Fibroblast of skin of scalp (primary cell): ENCODE measurements at places on chromosomes 5 and 9.

GRCh38 chr5:123868267-123868666, 356.3 kb downstream of the CSNK1G3 start:
- DNase-seq = no peak

DNA sequence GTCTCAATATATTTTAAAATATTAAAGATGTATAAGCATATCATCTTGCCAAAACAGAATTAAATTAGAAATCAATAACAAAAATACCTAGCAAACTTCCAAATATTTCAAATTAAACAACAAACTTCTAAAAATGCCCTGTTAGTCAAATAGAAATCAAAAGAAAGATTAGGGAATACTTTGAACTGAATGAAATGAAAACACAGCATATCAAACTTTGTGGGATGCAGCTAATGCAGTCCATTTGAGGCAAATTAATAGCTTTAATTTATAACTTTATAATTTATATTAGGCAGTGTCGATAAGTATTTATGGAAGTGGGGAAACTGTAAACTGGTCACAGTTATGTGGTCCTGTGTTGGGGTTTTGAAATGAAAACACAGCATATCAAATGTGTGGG, 17.1 kb downstream of the SLC6A3 start:
- DNase-seq = no peak

- DNase-seq = peak; percentile 54
These were observed 187.6 kb upstream of the S1PR3 start for GRCh38 chr9:88803546-88804253.

DNA sequence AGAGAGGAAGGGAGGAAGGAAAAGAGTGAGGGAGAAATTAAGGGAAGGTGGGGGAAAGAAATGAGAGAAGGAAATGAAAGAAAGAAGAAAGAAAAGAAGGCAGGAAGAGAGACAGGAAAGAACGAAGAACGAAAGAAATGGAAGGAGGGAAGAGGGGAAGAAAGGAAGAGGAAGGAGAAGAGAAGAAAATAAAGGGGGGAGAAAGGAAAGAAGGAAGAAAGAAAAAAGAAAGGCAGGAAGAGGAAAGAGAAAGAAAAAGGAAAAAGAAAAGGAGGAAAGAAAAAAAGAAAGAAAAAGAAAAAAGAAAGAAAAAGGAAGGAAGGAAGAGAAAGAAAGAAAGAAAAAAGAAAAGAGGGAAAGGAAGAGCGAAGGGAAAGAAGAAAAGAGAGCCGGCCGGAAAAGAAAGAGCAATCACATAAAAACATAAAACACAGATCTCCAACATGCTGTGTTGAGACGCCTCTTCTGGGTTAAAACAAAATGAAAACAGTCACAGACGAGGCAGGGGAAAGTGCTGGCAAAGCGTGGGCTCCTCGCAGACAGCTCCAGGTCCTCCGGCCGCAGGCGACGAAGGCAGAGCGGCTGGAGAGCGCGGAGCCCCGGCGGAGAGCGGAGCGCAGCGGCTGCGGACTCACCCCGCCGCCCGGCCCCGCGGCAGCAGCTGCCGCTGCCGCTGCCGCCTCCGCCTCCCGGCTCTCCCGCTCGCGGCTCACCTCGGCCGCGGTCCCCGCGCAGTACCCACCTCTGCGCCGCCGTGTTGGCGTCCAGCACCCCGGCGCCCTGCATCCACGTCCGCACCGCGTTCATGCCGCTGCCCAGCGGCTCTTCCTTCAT, 896 bp downstream of the EBF1 start:
- DNase-seq = peak; percentile 40

DNA sequence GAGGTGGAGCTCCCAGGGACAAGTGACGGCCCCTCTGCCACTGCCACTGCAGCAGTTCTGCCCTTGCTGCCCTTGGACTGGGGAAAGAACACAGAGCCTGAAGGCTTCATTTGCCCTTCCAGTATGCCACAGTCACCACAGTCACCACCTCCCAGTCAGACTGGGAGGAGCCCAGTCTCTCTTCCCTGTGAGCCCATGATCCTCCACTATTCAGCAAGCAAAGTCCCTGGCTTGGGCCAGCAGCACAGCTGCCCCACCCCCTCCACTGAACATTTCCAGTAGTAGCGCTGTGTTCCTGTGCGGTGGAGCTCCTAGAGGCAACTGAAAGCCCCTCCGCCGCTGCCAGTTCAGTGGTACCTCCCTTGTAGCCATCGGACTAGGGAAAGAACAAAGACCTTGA, 329.4 kb downstream of the MAN2A1 start:
- DNase-seq = no peak

DNA sequence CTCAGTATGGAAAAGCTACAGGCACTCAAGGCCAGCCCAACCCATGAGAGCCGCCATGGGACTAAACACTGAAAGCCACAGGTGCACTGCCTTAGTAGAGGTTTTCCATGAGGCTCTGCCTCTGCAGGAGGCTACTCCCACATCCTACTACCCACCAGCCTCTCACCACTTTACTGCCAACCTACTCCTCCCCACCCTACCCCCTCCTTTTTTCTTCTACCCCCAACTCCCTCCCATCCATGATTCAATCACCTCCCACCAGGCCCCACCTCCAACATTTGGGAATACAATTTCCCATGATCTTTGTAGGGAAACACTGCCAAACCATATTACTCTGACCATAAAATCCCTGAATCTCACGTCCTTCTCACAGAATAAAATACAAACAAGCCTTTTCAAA, 101.6 kb upstream of the CTSV start:
- DNase-seq = no peak

- no peak for DNase-seq
These were observed 199.9 kb downstream of the DIRAS2 start for GRCh38 chr9:90442723-90443122.

GRCh38 chr5:50965654-50966375, 299.4 kb downstream of the PARP8 start:
- no peak for DNase-seq

GRCh38 chr9:4117835-4118610, 181.8 kb downstream of the GLIS3 start:
- no peak for DNase-seq

DNA sequence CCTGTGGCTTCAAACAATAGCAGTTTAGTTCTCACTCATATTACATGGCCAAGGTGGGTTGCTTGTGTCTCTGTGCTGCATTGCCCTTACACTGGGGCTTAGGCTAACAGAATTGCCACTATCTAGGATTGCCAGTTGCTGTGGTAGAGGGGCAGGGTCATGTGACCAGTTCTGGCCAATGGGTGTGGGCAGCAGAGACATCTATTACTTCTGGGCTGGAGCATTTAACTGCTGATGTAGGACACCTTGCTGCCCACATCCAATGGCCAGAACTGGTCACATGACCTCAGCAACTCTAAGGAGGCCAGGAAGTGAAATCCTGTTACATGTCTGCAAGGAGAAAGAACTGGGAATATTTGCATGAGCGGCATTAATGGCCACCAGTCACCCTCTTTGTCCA, 199.3 kb downstream of the C9orf152 start:
- DNase-seq = no peak

- no peak for DNase-seq
These were observed 31.1 kb downstream of the MLLT3 start for GRCh38 chr9:20591223-20591622.

DNA sequence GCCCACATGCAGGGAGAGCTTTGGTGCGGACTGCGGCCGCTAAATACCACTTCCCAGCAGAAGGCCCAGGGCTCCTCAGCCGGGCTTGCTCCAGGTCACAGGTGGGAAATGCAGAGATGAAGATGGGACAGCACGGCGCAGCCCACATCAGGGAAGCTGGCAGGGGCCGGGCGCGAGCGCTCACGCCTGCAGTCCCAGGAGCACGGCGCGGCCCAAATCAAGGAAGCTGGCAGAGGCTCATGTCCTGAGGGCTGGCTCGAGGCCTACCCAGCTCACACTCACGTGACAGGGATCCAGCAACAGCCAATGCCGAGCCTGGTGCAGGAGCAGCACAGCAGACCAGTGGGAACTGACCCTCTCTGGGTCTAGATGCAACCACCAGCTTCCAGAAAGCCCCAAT, 16.3 kb downstream of the LPCAT1 start:
- DNase-seq = no peak

DNA sequence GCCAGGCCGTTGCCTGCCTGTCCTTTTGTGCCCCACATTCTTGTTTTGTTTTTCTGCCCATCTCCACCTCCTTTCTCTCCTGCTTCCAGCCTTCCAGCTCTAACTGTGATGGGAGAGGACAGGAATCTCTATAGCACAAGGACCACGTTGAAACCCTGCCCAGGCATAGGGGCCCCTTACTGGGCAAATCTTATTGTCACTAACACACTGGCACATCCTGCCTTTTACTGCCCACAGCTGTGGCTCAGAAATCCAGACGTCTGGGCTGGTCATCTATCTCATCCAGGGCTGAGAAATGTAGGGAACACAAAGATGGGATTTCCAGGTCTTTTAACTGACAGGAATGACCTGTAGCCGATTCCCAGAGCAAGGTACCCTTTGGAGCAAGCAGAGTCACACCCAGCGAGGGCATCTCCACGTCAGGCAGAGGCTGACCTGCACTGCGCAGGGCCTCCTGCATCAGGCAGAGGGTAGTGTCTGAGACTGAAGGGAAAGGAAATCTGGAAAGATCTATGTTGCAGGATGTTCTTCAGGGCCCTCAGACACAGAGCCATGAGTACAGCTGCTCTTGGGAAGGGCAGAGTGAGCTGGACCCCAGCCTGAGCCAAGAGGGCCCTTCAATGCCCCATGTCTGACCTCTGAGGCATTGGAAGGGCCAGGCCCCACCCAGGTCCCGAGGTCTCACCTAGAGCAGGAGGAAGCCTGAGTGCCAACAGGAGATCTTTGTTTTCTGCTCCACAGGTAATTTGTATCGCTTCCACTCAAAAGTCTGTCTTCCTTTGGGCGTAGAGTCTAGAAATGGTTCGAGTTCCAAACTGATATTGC, 278.8 kb downstream of the FSTL4 start:
- no peak for DNase-seq

DNA sequence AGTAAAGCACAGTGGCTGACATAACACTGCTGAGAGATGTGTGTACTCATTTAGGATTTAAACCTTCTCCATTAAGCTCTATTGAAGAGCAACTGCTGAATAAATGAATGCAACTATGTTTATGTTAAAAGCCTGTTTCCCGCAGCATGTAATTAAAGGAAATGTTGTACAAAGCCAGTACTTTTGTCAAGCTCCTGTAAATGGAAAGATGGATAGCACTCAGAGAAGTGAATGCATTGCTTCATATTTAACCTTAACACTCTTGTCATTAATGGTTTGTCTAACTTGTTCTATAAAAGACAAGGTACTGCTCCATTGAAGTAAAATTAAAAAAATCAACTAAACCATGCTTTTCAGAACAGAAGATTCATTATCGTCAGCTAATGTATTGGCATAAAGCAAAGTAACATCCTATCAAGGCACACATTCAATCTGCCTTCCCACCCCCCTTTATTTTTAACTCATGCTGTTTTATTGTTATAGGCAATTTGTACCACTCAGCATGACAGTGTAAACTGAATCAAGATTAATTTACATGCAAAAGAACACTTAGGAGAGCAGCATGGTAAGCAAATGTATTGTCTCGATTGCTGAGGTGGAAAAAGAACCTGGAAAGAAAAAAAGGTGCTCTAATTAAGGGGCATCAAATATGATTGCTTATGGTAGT, 240.9 kb upstream of the TBCA start:
- no peak for DNase-seq

- DNase-seq = no peak
These were observed 53.7 kb upstream of the EXOC3 start for GRCh38 chr5:389197-389821.
